ENCODE measurements at places on chromosomes 1 and 21.

DNA sequence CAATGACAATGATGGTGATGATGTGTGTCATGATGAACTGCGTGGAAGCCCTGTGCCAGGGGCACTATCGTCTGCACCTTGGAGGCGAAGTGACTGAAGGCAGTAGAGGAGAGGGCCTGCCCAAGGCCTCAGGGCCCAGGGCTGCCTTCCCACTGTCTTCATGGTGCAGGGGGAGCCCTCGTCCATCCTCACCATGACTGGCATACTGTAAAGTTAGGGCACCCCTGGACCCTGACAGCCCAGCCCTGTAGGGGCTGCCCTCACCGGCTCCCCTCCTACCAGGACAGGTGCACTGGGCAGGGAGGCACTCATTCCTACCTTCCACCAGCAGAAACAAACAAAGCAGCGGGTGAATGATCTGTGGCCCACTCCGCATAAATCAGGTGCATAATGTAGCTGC, 156.9 kb upstream of the C1orf174 start:
- no peak for DNase-seq

DNA sequence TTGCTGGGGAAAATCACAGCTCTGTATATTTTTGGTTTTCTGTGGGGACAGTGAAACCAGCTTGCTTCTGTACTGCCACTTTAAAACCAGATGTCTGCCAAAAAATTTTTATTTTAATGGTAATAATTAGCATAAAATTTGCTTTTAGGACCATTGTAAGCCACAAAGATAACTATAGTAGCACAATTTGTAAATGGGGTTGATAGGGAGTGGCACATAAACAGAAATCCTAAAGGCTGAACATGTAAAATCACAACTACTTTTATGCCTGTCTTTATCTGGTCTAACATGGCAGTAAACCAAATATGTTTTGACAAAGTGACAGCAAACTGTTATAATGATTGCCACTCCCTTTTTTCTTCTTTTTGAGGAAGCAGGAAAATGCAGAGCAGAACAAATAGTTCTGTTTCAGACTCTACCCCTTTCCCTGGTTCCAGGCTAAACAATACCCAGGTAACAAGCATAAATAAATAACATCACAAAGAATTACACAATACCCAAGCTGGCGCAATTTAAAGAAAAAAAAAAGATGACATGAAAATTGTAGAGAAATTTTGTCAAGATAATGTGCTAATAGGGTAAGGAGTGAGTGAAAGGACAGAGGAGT, 24.0 kb upstream of the CCDC181 start:
- no peak for DNase-seq

DNA sequence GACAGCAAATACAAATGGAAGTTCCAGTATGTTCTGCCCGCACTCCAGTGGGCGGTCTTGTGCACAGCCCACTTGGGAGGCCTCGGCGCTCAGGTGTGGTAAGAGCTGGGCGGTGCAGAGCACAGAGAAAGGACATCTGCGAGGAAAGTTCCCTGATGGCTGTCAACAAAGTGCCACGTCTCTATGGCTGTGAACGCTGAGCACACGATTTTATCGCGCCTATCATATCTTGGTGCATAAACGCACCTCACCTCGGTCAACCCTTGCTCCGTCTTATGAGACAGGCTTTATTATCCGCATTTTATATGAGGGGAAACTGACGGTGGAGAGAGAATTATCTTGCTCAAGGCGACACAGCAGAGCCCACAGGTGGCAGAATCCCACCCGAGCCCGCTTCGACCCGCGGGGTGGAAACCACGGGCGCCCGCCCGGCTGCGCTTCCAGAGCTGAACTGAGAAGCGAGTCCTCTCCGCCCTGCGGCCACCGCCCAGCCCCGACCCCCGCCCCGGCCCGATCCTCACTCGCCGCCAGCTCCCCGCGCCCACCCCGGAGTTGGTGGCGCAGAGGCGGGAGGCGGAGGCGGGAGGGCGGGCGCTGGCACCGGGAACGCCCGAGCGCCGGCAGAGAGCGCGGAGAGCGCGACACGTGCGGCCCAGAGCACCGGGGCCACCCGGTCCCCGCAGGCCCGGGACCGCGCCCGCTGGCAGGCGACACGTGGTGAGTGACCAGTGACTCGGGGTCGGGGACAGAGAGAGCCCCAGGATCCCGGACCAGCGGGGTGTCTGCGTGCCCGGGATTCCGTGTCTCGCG, at the start of gene IL12RB2:
TSS of gene IL12RB2 (plus strand) at position 623 of the 810 bp plus-strand sequence. CDS start 12,496 bp downstream, outside the sequence.
- DNase-seq, result peak; percentile 34

GRCh38 chr1:240020871-240021270, 70.8 kb upstream of the FMN2 start:
- no peak for DNase-seq

DNA sequence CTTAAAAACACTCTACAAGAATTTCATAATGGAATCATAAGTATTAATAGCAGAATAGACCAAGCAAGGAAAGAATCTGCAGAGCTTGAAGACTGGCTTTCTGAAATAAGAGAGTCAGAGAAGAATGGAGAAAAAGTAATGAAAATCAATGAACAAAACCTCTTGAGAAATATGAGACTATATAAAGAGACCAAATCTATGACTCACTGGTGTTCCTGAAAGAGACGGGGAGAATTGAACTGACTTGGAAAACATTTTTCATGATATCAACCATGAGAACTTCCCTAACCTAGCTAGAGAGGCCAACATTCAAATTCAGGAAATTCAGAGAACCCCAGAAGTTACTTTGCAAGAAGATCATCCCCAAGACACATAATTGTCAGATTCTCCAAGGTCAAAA, 85.6 kb downstream of the GDAP2 start:
- DNase-seq, result no peak

GRCh38 chr1:48049823-48050535, 52.8 kb upstream of the TRABD2B start:
- no peak for DNase-seq

DNA sequence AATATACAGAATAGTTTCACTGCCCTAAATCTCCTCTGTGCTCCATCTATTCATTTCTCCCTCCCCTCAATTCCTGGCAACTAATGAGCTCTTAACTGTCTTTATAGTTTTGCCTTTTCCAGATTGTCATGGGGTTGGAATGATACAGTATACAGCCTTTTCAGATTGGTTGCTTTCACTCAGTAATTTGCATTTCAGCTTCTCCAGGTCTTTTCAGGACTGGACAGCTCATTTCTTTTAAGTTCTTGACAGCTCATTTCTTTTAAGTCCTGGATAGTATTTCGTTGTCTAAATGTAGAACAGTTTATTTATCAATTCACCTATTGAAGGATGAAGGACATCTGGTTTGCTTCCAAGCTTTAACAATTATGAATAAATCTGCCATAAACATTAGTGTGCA, 22.6 kb downstream of the KRTAP21-3 start:
- no peak for DNase-seq

Measured in activated CD4-positive, alpha-beta T cell treated with anti-CD3 and anti-CD28 coated beads, Interleukin-2, amount 50 U/mL, for 24 hours (primary cell).